NCI-H2081 treated with DMSO at 0.1 percent for 48 hours (cell line): ENCODE measurements at places on chromosomes 7 and 10.

DNA sequence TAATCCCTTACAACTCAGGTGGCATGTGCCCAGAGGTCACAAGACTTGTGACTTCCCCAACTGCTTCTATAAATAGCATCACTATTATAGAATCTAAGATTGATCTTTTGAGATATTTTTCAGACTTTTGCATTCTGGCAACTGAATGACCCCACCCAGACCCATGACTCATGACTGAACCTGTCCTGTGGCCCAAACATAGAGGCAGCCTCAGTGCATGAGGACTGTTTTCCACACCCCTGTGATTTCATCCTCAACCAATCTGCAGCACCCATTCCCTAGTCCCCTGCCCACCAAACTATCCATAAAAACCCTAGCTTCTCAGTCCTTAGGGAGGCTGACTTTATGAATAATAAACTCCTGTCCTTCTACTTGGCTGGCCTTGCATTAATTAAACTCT lies 84.5 kb downstream of the MICU1 start:
- DNase-seq, result no peak

GRCh38 chr10:110002801-110003523 lies 4.8 kb upstream of the ADD3 start:
- DNase-seq, result no peak

GRCh38 chr7:12360948-12361347 lies 42.7 kb downstream of the VWDE start:
- DNase-seq, result no peak

- no peak for DNase-seq
These were observed 7.4 kb downstream of the GJD4 start for GRCh38 chr10:35612385-35613106.

GRCh38 chr10:21989453-21990154 lies 13.9 kb downstream of the DNAJC1 start:
- no peak for DNase-seq
